M059J (cell line): ENCODE measurements at places on chromosomes 3 and 15.

DNA sequence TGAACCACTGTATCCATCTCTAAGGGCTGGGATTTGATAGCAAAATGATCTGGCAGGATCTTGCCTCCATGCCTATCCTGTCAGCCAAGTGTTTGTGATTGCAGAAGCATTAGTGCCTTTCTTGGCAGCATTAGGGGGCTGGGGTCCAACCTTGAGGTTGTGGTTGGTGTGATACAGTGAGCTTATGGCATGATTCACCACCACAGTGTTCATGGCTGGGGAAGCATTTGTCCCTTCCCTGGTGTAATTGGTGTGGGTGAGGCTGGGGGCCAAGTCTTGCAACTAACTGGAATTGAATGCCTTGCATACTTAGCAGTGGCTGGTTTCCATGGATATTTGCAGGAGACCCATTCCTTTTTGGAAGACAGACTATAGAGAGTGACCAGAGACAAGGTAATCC, 271.0 kb upstream of the TBL1XR1 start:
- DNase-seq, result peak; percentile 100

DNA sequence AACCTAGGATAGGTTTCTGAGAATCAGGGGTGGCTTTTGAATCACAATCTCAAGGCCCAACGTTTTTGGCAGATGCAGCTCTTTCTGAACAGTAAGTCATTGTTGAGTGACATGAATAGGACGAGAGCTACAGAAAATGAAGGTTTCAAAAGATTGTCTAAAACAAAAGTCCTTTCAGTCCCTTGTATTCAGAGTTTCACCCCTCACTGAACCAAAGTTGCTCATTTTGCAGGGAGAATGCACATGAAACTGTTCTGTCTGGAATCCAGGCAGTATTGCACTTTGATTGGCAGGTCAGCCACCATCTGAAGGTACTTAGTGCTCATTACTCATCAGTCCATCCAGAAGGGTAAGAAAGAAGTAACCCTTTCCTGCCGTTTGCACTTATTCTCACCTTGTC, 24.1 kb upstream of the RASGRP1 start:
- peak; percentile 15 for DNase-seq

- DNase-seq, result no peak
Observed at GRCh38 chr3:185561958-185562357, 9.6 kb upstream of the LIPH start.

GRCh38 chr3:146159037-146159436, 1.9 kb downstream of the PLOD2 start:
- peak; percentile 63 for DNase-seq

GRCh38 chr15:56040081-56041035, 46.9 kb upstream of the NEDD4 start:
- DNase-seq, result peak; percentile 93

DNA sequence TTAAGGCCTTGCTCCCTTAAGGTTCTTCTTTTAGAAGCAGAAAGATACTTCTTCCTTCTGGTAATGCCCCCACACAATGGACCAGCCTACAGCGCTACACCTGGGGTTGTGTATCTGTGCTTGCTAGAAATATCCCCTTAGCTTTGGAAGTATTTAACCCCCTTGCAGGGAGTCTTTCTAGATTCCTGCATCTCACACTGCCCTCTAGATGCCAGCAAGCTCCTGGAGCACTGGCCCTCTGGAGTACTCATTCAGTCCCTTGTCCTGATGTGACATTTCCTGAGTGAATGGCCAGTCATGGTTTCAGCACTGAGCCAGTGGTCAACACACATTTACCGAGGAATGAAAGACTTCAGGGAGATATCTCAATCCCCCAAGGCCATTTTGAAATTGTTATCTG, 30.4 kb upstream of the RBP2 start:
- peak; percentile 63 for DNase-seq

DNA sequence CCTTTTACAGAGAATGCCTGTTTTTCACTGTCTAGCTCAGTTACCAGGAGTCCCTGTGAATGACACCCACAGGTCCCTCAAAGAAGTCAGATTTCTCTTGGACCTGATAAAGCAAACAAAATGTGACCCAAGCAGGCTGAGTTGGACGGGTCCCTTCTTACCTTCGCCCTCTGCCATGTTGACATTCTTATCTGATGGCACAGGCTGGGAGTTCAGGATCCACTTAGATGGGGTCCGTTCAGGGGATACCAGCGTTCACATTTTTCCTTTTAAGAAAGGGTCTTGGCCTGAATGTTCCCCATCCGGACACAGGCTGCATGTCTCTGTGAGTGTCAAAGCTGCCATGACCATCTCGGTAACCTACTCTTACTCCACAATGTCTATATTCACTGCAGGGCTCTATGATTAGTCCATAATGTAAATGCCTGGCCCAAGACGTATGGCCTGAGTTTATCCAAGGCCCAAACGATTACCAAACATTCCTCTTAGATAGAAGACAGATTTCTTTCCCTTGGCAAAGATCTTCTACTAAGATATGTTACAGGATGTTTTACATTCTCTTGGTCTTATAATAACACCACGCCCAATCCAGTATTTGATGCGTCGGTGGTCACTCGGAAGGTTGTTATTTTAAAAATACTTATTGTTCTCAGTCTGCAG, 179.1 kb downstream of the THSD4 start:
- DNase-seq, result no peak

DNA sequence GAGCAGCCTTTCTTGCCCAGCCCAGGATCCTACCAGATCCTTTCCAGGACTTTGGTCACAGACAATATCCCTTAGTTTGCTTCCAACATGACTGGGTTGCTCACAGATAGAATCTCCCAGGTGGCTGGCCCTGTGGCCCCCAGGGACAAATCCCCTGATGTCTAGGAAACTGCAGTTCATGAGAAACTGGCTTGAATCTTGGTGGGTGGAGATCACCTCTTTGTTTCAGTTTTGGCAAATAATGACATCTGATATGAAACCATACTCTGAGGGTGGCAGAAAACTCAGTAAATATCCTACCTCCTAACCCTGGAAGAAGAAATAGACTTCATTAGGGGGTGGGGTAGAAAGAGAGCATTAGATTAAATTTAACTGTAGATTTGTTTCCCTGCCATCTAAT, 44.1 kb upstream of the PFN2 start:
- no peak for DNase-seq

GRCh38 chr3:212432-212831, 15.9 kb downstream of the CHL1 start:
- no peak for DNase-seq

DNA sequence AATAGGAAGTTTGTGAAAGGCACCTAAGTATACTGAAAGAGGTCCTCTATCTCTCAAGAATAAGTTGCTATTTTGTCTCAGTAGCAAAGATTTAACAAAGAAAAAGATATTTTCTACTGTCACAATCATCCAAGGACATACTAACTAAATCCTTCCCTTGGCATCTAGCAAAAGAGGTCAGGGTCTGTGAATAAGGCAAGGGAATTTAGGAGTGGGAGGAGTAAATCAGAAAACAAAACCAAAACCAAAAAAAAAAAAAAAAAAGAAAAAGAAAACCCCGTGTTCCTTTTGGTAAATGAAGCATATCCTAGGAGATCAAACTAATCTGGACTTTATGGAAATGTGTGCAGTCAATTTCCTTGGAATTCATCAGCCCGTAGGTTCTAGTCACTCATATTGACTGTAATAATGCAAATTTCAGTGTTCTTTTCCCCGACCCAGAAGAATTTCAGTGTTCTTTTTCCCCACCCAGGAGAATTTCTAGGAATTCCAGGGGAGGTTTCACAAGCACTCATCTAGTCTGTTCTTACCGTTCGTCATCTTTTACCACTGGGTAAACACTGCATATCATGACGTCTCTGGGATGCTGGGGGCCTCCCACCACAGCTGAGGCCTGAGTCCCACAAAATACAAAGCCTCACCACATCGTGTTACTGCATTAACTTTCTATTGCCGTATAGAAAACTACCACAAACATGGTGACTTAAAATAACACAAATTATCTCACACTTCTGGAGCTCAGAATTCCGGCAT, 113.8 kb upstream of the CCDC54 start:
- DNase-seq, result peak; percentile 22

DNA sequence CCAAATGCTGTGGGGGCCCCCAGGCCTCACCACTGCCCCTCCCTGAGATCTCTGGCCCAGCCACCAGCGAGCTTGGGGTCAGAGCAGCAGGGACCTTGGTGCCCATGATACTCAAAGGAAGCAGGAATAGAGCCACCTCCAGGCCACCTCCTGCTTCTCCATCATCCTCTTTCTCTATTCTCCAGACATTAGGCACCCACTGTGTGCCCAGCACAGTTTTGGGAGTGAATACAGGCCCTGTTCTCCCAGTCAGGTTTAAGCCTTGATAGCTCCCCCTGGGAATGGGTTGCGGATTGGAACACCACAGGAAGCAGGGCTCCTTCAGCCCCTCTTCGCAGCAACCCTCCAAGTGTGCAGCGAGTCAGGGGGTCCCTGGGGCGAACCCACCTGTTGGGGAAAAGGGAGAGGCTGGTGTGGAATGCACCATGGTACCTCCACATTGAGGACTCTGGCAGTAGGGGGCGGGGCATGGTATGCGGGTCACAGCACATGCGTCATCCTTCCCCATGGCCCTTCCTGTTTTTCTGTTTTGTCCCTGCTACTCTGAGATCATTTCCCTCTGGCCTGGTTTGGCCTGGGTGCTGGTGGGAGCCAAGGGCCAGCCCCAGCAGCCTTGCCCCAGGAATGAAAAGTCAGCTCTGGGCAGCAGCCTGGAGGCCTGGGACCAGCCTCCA, 14.2 kb upstream of the SEMA3B start:
- DNase-seq, result peak; percentile 49

DNA sequence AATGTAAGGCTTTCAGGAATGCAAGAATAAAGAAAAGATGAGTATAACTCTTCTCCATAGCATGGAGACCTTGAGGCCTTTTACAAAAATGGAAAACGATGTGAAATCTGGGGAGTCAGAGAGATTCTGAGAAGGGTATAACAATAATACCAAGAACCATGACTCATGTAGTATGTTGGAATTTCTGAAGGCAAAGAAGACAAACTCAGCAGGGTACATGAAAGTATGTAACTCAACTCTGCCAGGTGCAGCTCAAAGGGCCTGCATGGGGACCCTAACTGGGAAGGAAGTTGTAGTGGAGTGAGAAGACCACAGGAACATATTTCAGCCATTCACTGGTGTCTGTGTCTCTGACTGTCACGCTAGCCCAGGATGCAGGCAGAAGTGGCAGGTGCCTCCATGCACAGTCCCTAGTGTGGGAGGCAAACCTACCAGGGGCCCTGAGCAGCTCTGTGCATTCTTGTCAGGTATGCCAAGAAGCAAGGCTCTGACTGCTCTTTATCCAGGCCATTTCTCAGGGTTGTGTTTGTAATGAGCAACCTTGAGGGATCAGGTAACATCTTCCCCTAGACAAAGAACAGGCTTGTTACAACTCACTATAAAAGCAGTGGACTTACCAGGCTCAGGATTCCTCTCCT, 57.2 kb downstream of the GPR156 start:
- no peak for DNase-seq

DNA sequence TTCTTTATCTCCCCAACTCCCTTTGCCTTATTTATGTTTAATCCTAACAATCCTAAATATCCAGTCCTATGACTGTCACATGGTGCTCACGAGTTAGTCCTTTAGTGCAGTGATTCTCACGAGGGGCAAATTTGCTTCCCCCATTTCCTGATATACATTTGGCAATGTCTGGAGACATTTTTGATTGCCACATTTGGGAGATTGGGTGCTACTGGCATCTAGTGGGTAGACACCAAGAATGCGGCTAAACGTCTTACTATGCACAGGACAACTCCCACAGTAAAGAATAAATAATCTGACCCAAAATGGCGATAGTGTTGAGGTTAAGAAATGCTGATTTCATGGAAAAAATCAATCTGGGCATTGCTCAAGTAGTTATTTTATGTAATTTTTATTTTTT, 466.5 kb downstream of the ROBO2 start:
- no peak for DNase-seq

- no peak for DNase-seq
Observed at GRCh38 chr15:26729030-26729429, 43.8 kb downstream of the GABRB3 start.

GRCh38 chr3:139480585-139480984, 4.3 kb upstream of the RBP2 start:
- DNase-seq, result no peak

DNA sequence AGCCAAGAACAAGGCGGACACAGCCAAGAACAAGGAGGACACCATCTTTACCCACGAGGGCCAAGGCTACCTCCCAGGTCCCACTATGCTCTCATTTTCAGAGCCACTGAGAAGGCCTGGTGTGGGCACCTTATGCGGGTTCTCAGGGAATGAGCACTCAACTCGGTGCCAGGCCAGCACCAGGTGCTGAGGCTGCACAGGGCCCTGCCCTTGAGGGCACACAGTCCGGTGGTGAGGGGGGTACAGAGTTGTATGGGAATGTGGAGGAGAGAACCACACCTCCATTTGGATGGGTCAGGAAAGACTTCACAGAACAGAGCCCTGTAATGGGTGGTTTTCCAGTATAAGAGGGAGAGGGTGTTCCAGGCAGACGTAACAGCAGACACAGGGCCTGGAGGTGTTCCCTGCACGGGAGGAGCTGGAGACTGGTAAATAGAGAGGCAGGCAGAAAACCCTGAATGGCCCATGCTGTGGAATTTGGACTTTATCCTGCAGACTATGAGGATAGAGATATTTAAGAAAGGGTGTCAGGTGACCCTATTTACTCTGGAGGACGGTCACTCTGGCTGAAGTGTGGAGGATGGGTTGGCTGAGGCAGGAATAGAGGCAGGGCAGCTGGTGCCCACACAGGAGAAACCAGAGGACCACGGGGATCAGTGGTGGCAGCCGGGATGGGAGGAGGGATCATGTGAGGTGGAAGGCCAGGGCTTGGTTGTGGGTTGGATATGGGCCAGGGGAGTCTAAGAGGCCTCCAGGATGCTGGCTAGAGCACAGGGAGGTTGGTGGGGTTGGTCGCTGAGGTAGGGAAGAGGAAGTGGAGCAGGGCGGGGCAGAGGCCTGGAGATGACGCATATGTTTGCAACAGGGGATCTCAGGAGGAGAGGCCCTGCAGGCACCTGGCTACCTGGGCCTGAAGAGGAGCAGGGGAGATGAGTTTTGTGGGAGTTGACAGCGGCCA, 34.6 kb downstream of the CRABP1 start:
- peak; percentile 70 for DNase-seq

GRCh38 chr15:54506977-54507524, 528.8 kb downstream of the UNC13C start:
- DNase-seq, result no peak

GRCh38 chr15:87267798-87268197, 988.7 kb downstream of the NTRK3 start:
- peak; percentile 92 for DNase-seq

GRCh38 chr3:153547970-153548369, 385.9 kb downstream of the RAP2B start:
- no peak for DNase-seq

GRCh38 chr15:51677452-51677851, 3.9 kb upstream of the SCG3 start:
- DNase-seq, result no peak

GRCh38 chr3:14876921-14877333, 58.2 kb downstream of the FGD5 start:
- peak; percentile 32 for DNase-seq

- DNase-seq, result no peak
Observed at GRCh38 chr3:43017593-43018195, 38.6 kb downstream of the GASK1A start.

GRCh38 chr15:50686469-50687301, at the start of gene TRPM7:
TSS of gene TRPM7 (minus strand) at chr15:50686797. CDS start at chr15:50686533, 264 bp downstream.
- DNase-seq, result peak; percentile 81
